ENCODE measurements at places on chromosomes 7 and 10.

GRCh38 chr10:115866174-115866573 is 406.8 kb downstream of the GFRA1 start:
- DNase-seq: no peak

DNA sequence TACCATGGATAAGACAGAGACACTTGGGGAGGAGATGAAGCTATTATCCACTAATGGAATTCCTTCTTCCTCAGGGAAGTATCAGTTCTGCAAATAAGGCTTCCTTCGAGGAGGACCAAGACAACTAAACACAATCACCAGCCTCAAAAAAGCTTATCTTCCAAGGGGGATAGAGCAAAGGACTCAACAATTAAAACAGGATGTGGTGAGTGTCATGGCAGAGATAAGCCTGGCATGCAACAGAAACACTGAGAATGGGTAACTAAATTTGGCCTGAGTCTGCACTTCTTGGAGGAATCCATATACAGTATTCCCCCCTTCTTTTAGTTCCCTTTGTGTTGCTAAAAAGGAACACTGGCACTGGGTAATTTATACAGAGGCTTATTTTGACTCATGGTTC is 1285.2 kb downstream of the GATA3 start:
- no peak for DNase-seq

DNA sequence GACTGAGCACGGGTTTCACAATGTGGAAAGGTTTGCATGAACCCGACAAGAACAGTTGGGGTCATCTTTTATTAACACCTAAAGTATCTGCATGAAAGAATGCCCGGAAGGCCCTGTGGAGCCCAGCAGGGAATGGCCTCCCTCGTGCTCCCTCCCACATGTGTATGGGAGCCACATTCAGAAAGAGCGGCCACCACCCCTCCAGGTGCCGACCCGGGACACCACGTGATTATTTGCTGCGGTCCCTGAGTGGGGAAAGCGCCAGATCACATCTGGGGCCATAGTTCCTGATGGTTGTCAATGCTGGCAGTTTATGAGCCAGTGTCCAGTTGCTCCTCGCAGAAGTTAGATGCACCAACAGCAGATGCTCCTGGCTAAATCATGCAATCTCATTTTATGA is 571.4 kb downstream of the TCERG1L start:
- DNase-seq: no peak

DNA sequence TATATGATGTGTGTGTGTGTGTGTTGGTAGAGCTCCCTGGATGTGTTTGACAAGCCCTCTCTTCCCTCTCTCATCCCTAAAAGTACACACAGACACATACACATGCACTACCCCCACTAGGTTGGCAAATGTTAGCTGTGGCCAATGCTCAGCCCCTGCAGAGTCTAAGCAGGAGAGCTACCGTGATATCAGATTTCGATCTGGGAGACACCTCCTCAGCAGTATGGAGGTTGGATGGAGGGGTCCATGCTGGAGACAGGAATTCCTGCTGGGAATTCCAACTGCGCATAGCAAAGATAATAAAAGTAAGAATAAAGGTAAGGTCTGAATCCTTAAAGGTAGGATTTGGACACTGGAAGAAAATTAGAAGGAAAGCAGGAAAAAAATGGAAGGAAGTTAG is 85.7 kb downstream of the C10orf90 start:
- DNase-seq: no peak

DNA sequence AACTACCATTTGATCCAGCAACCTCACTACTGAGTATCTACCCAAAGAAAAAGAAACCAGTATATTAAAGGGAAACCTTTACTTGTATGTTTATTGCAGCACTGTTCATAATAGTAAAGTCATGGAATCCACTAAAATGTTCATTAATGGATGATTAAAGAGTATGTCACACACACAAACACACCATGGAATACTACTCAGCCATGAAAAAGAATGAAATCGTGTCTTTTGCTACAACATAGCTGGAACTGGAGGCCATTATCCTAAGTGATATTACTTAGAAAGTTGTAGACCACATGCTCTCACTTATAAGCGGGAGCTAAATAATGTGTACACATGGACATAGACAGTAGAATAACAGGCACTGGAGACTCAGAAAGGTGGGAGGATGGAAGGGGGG is 203.0 kb upstream of the SLC26A5 start:
- DNase-seq: no peak

DNA sequence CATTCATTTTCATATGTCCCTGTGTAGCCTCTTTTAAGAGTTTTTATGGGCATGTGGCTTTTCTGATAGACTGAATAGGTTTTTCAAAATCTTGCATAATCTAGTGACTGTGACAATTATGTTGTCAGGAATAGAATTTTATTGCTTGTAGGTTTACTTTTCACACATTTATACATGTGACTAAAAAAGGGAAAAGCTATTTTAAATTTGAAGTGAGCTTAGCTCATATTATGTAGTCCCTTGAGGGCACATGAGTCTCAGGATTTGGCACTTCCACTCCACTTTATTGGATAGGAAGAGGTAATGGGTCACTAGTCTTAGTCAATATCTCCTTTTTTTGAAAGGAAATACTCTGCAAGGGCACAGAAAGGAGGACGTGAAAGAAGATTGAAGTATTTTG is 247.3 kb downstream of the SUGCT start:
- DNase-seq: no peak

GRCh38 chr7:115631782-115632181 is 398.8 kb downstream of the TFEC start:
- DNase-seq: no peak

DNA sequence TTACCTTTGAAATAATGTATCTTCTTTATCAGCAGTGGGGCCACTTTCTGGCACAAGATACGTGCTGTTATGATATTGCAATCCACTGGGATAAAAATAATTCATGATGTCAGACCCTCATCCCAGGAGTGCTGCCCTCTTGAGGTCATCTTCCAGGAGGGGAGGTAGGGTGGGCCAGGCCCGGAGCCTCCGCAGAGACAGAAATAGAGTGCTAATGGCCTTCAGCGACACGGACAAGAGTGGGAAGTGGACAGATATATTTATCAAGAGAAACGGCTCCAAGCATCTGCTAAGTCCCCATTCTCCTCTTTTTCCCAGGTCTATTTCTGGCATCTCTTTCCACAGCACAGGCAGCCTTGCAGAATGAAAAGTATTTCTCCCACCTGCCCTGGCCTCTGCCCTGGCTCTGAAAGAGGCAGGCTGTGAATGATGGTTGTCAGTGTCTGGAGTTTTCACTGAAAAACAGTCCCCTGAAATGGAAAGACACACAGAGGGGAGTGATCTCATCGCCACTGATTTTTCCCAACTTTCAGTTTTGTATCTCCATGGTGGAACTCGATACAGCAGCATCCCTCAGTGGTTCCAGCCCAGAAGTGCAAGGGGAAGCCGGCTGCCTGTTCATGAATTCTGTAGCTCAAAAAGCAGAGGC is 251.7 kb upstream of the MYO3A start:
- DNase-seq: no peak

- DNase-seq: no peak
Observed at GRCh38 chr7:110650328-110650727, 440.6 kb upstream of the LRRN3 start.

DNA sequence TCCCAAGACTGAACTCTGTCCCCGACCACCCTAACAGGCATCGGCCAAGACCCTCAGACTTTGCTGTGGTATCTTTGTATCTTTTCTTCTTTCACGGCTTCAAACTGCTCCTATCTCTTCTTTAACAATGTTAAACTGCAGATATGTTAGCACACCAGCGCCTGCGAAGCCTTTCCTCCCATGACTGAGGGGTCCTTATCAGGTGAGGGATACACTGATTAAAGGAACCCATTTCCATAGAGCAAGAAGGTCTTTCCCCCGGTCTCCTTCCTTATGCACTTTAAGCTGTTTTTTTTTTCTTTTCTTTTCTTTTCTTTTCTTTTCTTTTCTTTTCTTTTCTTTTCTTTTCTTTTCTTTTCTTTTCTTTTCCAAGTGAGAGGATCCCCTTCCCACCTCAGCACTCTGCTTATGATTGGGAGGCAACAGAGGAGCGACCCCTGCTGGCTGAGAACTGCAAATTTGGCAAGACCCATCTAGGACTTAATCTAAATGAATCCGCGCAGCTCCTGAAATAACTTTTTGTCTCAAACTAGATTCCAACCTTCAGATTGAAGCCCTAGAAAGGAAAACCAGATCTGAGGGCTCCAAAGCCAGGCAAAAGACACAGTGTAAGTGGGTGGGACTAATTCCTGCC is 109.9 kb downstream of the ITGB8 start:
- no peak for DNase-seq

- no peak for DNase-seq
Observed at GRCh38 chr7:94374721-94375566, 19.8 kb upstream of the COL1A2 start.

DNA sequence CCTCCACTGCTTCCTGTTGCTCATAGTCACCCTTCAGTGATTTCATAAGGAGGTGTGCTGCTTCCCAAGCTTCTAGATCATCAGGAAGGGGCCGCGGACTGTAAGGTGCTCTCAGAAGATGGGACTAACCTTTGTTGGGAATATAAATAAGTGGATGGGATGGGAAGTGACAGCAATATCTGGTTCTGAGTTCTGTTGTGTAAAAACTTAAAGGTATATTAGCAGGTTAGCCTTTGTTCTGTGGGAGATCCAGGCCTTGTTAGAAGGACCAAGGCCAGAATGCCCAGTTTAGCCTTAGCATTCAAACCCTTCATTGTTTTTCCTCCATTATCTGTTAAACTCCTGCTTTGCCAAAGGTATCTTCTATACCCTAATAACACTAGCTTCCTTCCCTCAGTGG is 12.4 kb downstream of the BUB3 start:
- no peak for DNase-seq

DNA sequence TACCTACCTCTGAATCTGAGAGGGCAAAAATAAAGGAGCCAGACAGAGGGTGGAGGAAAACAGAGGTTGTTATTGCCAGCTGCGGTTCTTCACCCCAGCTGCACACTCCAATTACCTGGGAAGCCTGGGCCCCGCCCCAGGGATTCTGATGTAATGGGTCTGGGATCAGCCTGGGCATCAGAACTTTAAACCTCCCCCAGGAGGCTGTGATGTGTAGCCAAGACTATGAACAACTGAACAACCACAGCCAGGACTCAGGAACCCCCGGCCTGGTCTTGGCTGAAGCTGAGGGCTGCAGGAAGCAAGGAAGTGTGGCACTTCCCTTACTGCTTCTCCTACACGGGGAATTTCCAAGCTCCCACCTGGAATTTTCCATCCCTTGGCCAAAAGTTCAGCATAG is 89.3 kb downstream of the HIP1 start:
- DNase-seq: no peak

GRCh38 chr10:128995676-128996075 is 471.4 kb upstream of the MGMT start:
- no peak for DNase-seq

GRCh38 chr10:84196083-84196482 is 1.7 kb downstream of the CDHR1 start:
- no peak for DNase-seq

DNA sequence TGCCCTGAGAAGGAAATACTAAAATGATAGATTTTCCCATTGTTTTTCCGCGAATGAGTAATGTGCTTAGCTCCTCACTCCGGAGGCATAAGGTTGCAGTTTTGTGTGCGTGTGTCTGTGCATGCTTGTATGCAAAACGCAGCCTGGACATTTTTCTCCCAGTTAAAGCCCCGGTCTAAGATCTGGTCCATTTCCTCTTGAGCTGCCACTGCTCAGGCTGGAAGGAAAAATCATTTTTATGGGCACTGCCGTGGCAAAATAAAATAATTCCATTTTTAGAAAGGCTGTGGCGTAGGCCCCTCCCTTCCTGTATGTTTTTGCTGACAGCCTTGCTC is 260.6 kb downstream of the WDR37 start:
- DNase-seq: no peak

GRCh38 chr10:13672548-13672947 is 85.8 kb downstream of the PRPF18 start:
- DNase-seq: no peak

DNA sequence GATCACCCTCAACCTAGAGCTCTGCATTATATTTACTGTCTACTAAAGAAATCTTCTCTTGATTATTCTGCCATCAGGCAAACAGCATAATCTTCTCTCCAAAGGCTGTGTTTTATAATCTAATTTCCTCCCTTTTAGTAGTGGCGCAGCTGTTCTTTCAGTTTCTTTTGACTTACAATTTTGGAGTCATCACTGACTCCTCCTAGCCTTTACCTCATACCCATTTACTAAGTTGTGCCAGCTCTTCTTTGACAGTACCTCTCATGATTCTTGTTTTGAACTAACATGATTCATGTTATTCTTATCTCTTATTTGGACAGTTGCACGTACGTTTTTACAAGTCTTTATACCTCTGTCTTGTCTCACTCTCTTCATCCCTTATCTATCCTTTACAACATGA is 113.0 kb downstream of the FOXP2 start:
- DNase-seq: no peak

- DNase-seq: no peak
Observed at GRCh38 chr7:151818674-151819519, 58.0 kb downstream of the PRKAG2 start.

DNA sequence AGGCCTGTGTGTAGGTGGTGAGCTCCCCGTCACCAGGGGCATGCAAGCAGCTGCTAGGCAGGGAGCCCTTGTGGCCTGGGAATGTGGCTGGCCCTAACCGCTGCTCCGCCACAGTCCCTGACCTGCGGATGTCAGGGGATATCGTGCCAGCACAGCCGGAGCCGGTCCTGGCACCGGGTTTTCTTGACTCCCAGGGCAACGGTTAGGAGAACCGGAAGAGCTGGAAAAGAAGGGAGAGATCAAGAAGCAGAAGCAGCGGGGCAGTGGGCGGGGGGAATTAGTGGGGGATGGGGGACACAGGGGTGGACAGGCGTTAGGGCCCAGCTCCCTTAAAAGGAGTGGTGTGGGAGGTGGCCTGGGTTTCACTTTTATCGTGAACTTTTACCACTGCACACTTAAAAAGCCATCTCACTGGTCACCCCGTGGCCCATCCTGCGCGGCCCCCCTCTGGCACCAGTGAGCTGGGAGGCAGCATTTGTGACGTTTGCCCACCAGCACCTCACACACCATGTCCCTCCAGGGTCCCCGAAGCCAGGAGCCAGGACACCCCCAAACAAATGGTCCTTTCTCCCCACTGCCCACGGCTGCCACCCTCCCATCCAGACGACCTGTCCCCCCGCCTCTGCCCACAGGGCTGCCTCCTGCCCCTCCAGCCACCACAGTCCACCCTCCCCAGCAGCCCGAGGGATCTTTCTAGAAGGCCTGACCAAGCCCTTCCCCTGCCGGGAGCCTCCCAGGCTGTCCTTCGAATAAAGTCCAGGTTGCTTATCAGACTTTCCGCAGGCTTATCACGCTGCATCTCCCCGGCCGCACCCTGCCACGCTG is 1.8 kb upstream of the MICALL2 start:
- DNase-seq: no peak

- DNase-seq: no peak
Observed at GRCh38 chr10:32050177-32050576, 6.0 kb downstream of the KIF5B start.

GRCh38 chr7:134991469-134992339 is 5.4 kb downstream of the AGBL3 start:
- no peak for DNase-seq

- no peak for DNase-seq
Observed at GRCh38 chr7:12647364-12648219, 39.8 kb upstream of the ARL4A start.

GRCh38 chr10:31820096-31820495 is 108.5 kb downstream of the ARHGAP12 start:
- DNase-seq: no peak

Measured in NCI-H1694 (cell line).